ENCODE measurements at places on chromosomes 2 and 18.

- DNase-seq = no peak
These were observed 1.3 kb upstream of the MOCOS start for GRCh38 chr18:36185901-36186460.

DNA sequence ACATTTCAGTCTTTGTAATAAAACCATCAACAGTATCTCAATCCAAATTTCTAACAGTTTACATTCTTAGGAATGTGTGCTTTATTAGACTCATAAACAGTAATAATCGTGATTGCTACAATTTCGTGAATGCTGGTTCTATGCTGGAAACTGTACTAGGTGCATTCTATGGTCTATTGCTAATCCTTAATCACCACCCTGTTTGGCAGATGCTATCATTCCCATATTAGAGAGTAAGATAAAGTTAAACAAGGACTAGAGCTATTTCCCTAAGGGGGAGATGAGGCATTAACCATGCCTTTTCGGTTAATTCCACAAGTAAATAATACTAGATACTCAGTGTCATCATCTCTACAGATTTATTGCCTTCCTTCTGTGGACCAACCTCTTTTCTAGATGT is 244.0 kb downstream of the PAX3 start:
- DNase-seq = no peak

GRCh38 chr18:72808680-72809079 is 59.1 kb downstream of the NETO1 start:
- DNase-seq = no peak

DNA sequence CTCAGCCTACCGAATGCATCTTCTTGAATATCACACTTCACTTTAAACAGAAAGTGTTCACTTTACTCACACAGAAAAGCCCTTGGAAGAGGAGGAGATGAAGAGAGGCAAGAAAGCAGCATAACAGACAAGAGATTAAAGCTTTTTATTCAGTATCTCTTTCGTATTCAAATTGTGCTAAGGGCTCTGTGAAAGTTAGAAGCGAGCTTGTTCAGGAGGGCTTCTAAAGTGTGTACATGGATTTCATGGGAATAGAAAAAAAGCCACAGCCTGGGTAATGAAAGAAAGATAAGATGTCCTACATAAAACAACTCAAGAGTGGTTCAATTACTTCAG is 531.9 kb downstream of the TMEM182 start:
- no peak for DNase-seq

- DNase-seq = no peak
These were observed at the start of gene CAPG for GRCh38 chr2:85409845-85410583. Gene CAPG (minus strand): TSS chr2:85410366. CDS start chr2:85402145, 8,221 bp downstream.

DNA sequence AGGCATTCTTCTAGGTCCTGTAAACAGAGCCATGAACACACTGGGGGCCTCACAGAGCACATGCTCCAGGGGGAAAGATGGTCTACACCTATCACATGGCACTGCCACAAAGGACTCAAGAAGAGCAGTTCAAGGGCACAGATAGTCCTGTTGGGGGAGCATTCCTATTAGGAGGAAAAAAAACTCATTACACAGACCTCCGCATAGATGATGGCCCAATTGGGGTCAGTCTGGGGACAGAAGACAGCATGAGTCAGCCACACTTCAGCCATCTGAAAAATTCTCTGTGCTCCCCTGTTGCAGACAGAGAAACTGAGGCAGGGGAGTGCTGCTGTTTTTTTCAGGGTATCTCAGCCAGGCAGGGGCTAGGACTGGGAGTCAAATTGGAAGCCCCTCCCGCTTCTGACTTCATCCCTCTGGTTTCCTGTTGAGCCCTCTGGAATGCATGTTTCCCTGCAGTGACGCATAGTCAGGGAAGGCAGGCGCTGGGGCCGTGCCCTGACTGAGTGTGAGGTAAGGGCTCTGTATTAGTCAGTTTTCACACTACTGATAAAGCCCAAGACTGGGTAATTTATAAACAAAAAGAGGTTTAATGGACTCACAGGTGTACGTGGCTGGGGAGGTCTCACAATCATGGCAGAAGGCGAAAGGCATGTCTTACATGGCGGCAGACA is 67.9 kb downstream of the RHOB start:
- peak; percentile 80 for DNase-seq

- DNase-seq = no peak
These were observed 22.9 kb downstream of the DOK1 start for GRCh38 chr2:74577448-74577847.

DNA sequence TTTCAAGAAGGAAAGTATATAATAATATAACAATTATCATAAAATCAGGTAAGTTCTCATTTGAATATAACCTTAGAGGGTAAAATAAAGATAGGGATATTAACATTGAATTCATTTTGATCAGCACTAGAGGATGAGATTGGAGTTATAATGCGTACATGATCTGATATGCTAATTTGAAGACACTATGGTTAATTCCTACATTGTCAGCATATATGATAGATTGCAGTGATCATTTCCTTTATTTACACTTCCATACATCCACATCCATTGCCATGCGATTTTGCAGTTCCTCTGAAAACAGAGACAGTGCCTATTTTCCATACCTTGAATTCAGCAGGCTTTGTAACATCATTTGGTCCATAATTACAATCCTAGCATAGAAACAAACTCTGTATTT is 519.2 kb downstream of the CCDC85A start:
- no peak for DNase-seq

GRCh38 chr18:56146565-56146964 is 491.8 kb downstream of the TXNL1 start:
- DNase-seq = no peak

DNA sequence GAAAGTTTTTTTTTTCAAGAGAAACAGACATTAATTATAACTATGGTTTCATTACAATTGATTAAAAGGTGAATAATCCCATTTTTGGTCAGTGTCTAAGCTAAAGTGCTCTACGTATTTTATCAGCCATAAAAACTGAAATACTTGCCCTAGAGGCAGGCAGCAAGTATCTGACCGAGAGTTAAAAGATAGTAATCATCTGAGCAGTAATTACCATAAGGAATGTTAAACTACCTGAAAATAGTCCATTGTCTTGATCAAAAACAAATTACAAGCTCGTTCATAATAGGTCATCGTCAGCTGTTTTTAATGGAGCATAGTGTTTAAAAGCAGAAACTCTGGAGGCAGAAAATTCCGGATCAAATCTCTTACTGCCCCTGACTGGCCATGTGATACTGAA is 105.7 kb upstream of the ZEB2 start:
- no peak for DNase-seq

GRCh38 chr2:156470975-156471583 is 34.9 kb downstream of the GPD2 start:
- DNase-seq = no peak

GRCh38 chr2:169050476-169051240 is 18.7 kb upstream of the DHRS9 start:
- DNase-seq = no peak

GRCh38 chr2:74307720-74308119 is 35.5 kb downstream of the SLC4A5 start:
- no peak for DNase-seq

GRCh38 chr2:39409697-39410389 is 27.2 kb downstream of the MAP4K3 start:
- no peak for DNase-seq

- no peak for DNase-seq
These were observed 796.1 kb downstream of the DCDC2C start for GRCh38 chr2:4499316-4500030.

- DNase-seq = no peak
These were observed 7.9 kb downstream of the PPP3R1 start for GRCh38 chr2:68244456-68244855.

GRCh38 chr2:64795024-64795592 is 141.4 kb upstream of the SERTAD2 start:
- no peak for DNase-seq

DNA sequence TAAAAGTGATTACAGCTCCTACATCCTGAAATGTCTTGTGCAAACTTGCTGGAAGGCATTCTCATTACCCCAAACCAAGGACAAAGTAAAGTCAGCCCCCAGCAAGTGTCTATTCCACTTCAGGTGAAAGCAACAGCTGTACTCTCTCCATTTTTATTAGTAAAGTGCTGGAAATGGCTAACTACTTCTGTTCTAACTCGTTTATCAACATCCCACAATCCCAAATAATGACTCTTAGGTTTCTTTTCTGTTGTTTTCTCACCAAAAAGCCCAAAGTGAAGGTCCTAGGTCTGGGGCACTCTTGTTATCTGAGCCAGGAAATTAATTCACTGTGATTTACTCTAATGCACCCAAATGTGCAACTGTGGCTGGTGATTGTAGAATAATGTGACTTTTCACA is 105.7 kb downstream of the LRRC30 start:
- no peak for DNase-seq

DNA sequence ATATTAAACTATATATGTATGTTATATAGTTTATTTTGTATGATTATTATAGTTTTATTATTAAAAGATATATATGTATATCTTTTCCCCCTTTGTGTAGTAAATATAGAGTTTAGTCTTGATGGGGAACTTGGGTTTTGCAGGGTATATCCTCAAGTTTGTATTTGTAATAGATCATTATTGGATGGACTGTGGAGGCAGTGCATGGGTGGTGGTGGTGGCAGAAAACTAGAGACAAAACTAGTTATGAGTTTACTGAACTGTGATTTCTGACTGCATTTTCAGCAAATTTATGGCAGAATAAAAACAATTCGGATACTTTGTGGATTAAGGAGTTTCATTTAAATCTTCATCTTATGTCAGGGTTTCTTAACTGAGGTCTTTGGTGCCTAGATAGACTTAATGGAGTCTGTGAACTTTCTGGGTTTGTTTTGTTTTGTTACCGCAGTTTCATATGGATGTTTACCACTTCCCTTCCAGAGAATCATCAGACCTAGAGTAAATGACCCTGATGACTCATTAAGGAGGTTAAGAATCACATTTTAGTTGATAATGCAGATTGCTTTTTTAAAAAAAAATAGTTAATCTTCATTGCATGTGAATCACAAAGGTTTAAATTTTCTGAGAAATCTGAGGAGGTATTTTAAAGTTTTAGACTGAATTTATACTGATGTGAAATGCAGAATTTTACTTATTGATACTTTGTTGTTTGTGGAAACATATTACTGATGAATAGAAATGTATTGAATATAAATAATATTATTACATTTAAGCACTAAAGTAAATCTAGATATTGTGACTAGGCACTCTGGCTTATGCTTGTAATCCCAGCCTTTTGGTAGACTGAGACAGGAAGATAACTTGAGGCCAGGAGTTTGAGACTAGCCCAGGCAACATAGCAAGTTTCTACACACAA is 14.5 kb downstream of the EPC2 start:
- no peak for DNase-seq

GRCh38 chr2:238336151-238336550 is 15.8 kb downstream of the TRAF3IP1 start:
- DNase-seq = no peak

- DNase-seq = no peak
These were observed 151.1 kb downstream of the CCDC148 start for GRCh38 chr2:158305501-158305900.

- no peak for DNase-seq
These were observed 951.3 kb upstream of the ACVR2A start for GRCh38 chr2:146893500-146894041.

DNA sequence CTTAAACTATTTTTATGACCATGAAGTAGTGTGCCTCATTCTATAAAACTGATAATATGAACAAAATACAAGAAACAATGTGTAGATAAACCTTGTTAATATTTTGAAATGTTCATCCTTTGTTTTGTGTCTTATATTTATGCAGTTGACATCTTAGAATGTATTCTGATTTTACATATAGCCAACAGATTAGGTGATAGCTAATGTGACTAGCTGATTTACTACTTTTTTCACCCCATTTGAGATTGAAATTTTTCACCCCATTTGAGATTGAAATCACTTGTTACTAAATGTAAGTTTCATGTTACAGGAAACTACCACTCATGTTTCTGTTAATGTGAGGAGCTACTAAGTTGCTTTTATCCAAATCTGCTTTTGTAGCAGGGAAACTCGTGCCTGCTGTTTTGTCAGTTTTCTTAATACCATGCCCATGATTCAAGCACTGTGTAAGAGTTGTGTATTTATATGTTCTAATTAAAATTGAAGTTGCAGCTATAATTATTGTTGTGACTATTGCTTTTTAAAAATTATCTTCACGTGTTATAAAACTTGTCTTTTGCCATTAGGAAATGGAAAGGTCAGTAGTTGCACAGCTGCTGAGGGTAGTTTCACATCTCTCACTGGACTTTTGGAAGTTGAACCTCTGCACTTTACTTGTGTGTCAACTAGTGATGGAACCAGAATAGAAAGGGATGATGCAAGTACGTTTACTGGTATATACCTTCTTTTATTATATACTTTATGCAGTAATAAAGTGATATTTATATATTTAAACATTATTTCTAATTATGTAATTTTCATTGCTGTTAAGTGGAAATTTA is 96.6 kb downstream of the BIRC6 start:
- DNase-seq = no peak

- DNase-seq = no peak
These were observed 71.4 kb upstream of the ITGB6 start for GRCh38 chr2:160271171-160272086.

DNA sequence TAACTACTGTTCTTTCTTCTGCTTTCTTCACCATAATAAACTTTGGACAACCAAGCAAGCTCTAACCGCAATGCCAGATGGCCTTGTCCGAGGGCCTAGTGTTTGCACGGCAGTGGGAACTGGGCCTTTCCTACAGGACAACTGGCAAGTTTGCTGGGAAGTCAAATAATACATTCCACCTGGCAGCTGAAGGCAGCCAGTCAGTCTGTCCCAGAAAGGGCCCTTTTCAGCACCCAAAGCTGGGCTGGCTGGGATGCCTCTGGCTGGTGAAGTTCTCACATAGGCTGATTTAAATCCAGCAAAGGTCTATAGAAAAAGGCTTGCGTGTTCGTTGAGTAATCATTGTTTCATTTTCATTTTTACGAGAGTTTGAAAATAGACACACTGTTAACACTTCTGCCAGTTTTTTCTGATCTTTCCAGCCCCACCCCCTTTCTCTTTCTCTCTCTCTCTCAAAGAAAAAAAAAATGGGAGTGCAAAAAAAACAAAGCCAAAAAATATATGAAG is 110.0 kb upstream of the EPAS1 start:
- DNase-seq = no peak

- no peak for DNase-seq
These were observed 8.8 kb downstream of the PRLH start for GRCh38 chr2:237574894-237575868.

GRCh38 chr2:29397713-29398112 is 282.5 kb downstream of the CLIP4 start:
- no peak for DNase-seq

- DNase-seq = no peak
These were observed 100.9 kb upstream of the TNP1 start for GRCh38 chr2:216960671-216961268.

DNA sequence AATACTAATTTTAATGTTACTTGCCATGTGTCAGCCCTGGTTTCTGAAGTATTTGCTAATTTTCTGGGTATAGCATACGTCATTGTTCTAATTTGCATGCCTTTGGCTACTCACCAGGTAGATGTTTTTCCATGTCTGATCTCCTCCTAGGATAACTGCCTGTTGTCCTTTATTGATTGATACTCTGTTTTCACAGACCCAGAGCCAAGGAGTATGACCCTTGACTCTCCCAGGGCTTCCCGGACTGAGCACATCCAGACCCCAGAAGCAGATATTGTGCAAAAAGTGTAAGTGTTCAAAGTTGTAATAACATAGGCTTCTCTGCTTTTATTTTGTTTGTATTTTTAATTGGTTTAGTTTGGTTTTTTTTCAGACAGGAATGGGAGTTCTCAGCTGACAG is 53.8 kb downstream of the SUMO1 start:
- DNase-seq = no peak

Data from amniotic stem cell (primary cell).